T-helper 2 cell treated with Interferon-gamma antibody and Interleukin-4, amounts not matched to agents 5 μg/mL and 100 μg/mL, for 36 hours (primary cell): ENCODE measurements at places on chromosomes 13 and 19.
A peak's percentile ranks its signal among the peaks of the same experiment; 100 is the strongest.

DNA sequence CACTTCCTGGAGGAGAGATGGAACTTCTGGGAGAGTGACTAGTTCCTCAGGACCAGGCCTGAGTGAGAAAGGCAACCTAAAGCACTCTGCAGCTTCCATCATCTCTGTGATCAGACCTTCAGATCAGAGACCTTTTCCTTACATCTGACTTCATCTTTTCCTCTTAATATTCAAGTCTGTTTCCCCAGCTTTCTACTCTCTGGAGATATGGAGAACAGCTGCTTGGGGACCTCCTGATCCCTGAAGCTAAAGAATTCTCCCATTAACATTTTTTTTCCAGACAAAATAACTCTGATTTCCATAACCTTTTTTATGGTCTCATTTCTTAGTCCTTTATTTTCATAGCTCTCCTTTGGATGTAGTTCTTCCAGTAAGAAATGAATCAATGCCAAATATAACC lies 133.4 kb upstream of the FNDC3A start:
- no peak for DNase-seq
- H3K4me1 ChIP-seq: no peaks in the 10 kb centered on the region
- no peak overlapping the region for H3K27ac ChIP-seq
- H3K27me3 ChIP-seq: peaks cover 22% of the 10 kb centered on the region
- no peak overlapping the region for H3K4me3 ChIP-seq

DNA sequence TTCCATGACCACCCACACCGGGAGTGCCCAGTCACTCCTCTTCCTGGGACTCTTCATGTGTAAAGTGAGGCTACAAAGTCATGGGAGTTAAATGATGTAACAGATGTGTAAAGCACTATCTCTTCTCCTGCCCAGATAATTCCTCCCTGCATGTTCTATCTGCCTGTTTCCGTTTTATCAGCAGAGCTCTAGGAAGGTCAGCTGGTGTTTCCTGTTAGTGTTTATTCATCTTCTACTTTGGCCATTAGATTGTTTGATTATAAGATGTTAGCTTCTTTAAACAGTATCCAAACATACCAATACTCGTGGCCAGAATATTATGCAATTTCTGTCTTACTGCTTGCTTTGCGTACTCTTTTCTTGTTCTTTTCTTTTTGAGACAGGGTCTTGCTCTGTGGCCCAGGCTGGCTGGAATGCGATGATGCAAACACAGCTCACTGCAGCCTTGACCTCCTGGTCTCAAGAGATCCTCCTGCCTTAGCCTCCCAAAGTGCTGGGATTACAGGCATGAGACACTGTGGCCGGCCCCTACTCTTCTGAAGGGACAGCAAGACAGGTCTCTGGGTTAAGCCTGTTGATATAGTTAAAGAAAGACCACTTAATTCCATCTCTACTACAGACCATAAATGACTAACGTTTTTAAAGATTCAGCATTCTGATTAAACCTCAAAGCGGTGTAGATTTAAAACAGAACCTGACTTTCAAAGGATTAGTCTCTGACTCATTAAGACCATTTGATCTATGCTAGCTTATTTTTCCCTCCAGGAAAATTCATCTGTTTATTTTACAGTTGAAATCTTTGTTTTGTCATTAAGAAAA lies 97.4 kb upstream of the AKAP11 start:
- H3K27me3 ChIP-seq: no peaks in the 10 kb centered on the region
- no peak overlapping the region for H3K4me3 ChIP-seq
- no peak overlapping the region for H3K27ac ChIP-seq
- DNase-seq: no peak
- H3K4me1 ChIP-seq: peaks cover 5% of the 10 kb centered on the region
- peaks cover 20% of the 10 kb centered on the region for H3K36me3 ChIP-seq

DNA sequence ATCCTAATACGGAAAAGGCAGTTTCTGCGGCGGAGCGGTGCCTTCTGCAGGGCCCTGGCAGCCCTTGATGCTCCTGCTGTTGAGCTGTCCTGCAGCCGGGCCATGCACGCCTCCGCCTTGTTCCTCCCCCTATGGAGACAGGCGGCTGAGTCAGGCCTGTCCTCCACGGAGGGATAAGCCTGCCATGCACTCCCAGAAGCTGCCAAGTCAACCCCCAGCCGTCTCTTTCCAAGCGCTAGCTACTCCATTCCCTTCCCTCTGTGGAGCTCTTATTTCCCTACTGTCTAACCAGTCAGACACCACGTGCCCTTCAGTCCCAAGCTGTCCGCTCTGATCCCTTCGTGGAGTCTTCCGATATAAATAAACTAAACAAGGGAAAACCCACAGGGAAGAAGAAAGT lies 197.0 kb downstream of the COL4A1 start:
- no peaks in the 10 kb centered on the region for H3K4me1 ChIP-seq
- peaks cover 6% of the 10 kb centered on the region for H3K27me3 ChIP-seq
- no peak overlapping the region for H3K27ac ChIP-seq
- H3K36me3 ChIP-seq: no peaks in the 10 kb centered on the region
- DNase-seq: no peak
- no peak overlapping the region for H3K4me3 ChIP-seq

- no peak overlapping the region for H3K27ac ChIP-seq
- H3K4me1 ChIP-seq: no peaks in the 10 kb centered on the region
- no peak overlapping the region for H3K4me3 ChIP-seq
- no peaks in the 10 kb centered on the region for H3K36me3 ChIP-seq
- no peak for DNase-seq
- H3K27me3 ChIP-seq: no peaks in the 10 kb centered on the region
Observed at GRCh38 chr13:105655046-105655445, 880.4 kb downstream of the EFNB2 start.

DNA sequence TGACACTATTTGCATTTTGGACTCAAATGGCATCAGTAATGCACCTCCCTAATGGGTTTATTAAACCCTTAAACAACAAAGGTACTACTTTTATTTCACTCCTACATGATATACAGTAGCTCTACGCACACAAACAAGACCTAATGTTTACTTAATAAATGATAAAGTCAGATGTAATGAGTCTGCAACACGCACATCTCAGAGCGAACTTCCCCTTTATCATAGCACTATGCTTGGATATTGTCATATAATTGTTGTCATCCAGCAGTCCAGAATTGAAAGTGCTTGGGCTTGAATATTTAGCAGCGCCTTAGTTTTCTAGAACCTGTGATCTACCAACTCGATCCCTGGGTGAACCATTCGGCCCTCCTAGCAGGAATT lies 772 bp downstream of the PARP4 start:
- peak overlapping the region; percentile 81 for H3K27ac ChIP-seq
- peaks cover 22% of the 10 kb centered on the region for H3K4me1 ChIP-seq
- H3K4me3 ChIP-seq: peak overlapping the region; percentile 91
- H3K36me3 ChIP-seq: peaks cover 21% of the 10 kb centered on the region
- H3K27me3 ChIP-seq: peaks cover 8% of the 10 kb centered on the region
- no peak for DNase-seq

DNA sequence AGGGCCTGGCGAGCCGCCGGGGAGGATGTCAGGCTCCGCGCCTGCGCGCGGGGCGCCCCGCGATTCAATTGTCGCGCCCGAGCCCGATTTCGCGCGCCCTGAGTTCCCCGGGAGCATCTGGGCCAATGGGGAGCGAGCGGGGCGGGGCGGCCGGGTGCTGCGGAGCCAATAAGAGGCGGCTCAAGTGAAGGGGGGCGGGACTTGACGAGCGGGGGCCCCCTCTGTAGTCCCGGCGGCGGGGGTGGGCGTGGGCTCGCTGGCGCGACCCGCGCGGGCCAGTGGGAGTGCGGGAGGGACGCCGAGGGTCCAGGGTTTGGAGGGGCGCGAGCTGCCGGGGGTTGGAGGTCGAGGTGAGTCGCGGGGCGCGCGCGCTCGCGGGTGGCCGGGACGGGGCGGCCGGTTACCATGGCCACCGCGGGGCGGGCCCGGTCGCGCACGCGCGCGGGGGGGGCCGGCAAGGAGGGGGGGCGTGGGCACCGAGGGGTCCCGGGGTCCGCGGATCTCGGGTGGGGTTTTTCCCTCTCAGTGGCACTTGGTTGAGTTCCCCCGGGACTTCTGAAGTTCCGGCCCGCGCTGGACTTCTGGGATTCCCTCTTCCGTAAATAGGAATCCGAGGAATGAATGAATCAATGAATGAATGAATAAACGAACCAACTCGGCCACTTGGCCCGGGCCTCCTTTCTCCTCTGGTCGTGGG lies 744 bp downstream of the UHRF1 start:
- H3K4me1 ChIP-seq: peaks cover 37% of the 10 kb centered on the region
- peak overlapping the region; percentile 88 for H3K4me3 ChIP-seq
- peaks cover 35% of the 10 kb centered on the region for H3K36me3 ChIP-seq
- H3K27ac ChIP-seq: peak overlapping the region; percentile 82
